OCI-M1 (cell line): ENCODE measurements at places on chromosomes 5 and 9.
A peak's percentile ranks its signal among the peaks of the same experiment; 100 is the strongest.

DNA sequence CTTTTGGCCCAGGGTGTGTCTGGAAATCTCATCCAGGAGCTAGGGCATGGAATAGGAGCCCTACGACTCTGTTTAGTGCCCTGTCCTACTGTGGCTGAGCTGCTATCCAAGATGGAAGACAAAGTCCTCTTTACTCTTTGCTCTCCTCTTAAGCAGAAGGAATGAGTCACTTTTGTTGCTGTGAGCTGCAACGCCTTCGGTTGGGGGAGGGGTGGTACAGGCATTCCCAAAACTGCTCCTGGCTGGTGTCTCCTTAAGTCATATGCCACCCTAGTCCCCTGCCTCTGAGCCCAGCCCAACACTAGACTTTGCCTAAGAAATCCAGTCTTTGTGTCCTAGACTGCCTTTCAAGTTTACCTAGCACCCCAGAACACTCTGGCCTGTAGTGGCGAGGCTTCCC is 99.9 kb downstream of the PRR16 start:
- DNase-seq: no peak

DNA sequence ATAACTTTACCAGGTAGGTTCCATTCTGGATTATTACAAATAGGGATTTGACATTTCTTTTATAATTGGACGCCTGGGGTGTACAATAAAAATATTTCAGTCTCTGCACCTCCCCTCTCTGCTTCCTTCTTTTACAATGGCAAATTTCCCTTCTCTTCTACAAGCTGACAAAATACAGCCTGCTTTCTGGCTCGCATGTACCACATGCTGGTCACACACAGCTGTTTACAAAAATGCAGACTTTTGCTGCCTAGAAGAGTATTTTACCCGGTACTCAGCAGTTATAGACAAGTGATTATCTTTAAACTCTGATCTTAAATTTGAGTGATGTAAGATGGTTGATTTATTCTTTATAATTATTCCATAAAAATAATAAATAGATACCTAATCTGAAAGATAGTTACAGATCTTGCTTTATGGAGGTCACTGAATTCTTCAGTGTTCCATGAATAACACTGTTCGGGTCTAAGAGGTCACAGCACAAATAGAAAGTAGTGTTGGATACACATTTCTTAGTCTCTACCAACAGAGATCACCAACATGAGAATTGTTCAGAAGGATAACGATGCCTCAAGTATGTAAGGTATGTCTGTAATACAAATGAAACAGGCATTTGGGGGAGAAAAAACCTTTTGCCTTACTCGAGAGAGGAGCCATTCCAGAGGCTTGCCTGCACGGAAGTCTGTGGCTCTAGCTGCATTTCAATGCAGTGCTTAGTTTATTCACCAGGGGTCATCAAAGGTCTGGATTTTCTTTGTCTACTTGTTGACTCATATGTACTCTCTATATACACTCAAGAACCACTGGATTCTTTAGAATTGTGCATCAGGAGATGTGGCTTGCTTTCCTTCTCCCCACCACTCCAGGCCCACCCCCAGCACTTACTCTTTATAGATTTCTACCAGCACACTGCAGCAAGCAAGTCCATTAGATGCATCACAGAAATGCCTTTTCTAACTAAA is 206.6 kb upstream of the RFX3 start:
- peak; percentile 100 for DNase-seq

DNA sequence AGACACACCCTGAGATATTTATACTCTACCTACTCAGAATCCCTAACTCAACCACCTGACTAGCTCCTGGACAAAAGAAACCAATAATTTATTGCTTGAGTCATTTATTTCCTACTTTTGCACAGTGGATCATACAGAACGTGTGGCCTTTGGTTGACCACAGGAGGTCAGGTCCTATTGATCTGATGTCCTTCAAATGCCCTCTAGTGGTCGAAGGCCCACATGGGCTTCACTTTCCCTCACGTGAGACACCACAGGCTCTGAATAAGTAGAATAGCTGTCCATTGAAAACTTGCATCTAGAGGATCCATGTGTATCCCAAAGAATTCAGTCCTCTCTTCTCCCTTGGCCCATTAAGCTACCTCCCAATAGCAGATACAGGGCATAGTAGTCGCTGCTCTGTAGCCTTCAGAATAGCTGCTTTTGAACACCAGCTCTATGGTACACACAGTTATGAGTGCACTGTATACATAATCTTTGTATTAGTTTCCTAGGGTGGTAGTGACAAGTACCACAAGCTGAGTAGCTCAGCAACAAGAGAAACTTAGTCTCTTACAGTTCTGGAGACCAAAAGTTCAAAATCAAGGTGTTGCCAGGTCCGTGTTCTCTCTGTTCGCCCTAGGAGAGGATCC is 177.6 kb upstream of the SMARCA2 start:
- peak; percentile 61 for DNase-seq

DNA sequence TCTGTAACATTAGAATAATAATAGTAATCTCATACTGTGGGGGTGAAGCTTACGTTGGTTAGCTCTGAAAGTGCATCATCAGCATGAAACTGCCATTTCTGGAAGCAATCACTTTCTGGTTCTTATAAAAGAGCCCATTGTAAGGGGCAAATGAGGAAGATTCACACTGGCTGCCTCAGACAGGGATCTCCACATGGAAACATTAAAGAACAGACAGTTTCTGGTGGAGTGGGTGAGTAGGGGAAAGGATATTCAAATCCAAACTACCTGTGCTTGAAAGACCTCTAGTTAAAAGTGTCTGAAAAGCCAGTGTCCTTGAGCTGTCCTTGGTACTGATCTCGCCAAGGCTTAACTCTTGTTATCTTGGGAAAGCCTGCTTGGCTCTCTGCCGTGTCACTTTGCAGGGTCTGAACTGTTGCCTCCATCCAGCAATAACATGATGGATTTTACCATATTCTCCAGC is 19.1 kb upstream of the SLC31A2 start:
- peak; percentile 51 for DNase-seq

DNA sequence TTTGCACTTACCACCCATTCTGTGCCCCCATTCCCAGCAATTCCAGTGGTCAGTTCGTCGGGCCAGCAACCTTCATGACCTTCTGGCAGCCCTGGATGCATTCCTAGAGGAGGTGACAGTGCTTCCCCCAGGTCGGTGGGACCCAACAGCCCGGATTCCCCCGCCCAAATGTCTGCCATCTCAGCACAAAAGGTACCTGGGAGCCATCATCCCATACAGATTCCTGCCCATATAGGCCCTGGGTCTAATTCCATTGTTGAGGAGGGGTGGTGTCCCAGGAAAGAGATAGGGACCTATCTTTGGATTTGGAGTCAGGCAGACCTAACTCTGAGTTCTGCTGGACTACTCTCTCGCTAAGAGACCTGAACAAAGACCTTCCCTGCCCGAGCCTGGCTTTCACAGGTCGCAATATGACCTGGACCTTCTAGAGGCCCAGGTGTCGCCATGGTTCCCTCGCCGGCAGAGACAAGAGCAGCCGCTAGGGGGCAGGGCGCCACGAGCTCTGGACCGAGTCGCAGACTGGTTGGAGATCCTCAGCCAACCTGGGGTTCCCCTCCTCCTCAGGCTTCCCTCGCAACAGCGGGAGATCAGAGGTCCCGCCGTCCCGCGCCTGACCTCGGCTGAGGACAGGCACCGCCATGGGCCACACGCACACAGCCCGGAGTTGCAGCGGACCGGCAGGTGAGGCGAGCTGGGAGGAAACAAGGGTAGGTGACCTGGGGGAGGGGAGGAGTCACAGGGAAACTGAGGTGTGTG is 3.1 kb downstream of the SLC4A9 start:
- DNase-seq: peak; percentile 84

DNA sequence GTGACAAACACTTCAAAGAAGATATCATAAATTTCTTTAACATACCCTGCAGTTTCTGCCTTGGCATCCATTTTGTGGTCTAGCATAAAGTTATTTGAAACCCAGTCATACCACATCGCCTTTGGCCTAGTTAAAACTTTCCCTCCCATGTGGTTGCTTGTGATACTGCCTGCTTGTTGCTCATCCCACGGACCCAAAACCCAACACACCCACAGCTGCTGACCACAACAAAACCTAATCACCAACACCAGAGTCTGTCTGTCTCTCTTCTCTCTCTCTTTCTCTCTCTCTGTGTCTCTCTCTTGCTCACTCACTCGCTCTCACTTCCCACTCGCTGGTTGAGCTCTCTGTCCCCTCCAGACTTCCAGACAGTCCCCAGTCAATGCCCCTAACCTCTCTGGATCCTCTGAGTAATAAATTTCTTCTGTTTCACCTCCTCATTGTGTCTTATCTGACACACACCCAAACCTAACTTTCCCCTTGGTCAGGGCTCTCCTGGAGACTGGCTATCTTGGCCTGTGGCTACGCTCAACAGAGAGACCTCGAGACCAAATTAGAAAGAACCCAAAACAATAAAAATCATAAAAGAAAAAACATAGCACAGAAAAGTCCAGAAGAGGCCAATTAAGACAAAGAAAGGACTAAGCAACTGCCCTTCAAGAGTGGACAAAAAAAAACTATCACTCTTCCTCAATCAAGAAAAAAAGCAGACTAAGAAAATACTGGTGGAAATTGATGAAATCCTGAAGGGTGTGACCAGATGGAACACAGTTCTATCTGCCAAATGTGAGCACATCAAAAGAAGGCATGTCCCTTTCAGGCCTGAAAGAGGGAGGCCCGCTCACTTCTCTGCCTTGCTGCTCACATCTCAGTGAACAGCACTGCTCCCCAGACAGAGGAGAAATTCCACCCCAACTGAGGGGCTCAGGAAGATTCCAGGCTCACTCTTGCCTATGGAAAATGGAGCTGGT is 41.5 kb downstream of the TTLL11 start:
- peak; percentile 95 for DNase-seq

DNA sequence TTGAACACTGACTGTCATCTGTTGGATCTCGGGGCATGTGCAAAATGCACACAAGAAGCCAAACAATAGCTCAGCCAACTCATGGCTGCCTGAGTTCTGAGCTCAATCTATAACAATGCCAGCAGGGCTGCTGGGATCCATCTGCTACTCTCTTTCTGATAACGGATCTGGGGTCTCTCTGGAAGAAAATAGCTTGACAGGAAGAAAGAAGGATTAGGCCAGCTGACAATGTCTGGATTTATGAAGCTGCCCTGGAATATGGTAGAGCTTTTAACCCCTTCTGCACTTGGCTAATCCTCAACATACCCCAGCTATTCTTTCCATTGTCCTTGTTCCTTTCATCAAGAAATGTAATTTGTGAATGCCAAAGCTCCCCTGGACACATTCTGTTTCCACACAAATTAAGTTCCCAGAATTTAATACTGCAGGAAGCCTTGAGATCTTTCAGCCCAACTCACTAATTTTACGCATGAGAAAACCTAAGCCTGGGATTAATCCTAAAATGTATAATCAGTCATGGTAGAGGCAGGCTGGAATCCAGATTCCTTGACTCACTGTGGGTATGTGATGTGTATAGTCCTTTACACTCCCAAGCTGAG is 62.7 kb upstream of the PCA3 start:
- DNase-seq: no peak

DNA sequence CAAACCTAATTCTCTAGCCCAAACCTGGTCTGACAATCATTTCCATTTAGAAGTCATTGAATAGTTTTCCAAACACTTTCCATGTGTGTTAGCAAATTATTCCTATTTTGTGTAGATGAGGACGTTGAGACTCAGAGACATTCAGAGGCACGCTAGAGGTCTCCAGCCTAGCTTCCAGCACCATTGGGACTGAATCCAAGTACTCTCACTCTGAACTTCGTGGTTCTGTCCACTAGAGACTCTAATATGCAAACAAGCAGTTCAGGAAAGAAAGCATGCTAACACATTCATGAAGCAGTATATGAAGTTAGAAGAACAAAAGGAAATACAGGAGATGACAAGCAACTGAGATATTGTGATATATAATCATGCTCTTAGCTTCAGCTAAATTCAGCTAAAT is 354.8 kb downstream of the NTRK2 start:
- DNase-seq: no peak
